Caki2 (cell line): ENCODE measurements at places on chromosomes 12 and 14. TPM values are rescaled to one million over a fixed set of nuclear protein-coding genes. Genes with fewer than 3 reads are reported as not detected.

FAIM2 gene
- total RNA-seq: not detected in 2 replicates

GRCh38 chr12:62006076-62006732, 254.0 kb upstream of the USP15 start:
- peak; percentile 23 for DNase-seq

DNA sequence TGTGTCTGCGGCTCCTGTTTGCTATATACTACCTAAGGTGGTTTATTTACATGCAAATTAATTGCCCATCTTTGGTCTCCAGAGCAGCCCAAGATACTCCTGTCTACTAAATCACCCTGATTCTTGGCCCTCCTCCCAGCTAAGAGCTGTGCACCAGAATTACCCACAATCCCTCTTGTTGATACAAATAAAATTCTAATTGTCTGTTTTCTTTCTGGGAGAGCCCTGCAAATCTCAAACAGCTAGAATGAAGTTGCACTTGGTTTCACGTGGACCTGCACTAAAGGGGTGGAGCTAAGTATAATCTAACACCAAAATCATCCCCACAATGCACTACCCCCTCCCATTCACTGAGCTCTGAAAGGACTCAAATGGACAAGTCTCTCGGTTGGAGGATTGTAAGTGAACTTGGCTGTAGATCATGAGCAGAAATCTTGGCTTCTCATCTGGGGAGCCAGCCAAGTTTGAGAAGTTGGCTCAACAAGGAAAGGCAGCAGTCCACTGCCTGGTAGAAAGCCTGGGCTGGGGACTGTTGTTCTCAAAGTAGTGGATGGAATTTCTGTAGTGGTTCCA, 6.6 kb downstream of the MAX start:
- DNase-seq: peak; percentile 19

- peak; percentile 91 for DNase-seq
Measured at GRCh38 chr12:124940393-124941169, 26.1 kb upstream of the UBC start.

DNA sequence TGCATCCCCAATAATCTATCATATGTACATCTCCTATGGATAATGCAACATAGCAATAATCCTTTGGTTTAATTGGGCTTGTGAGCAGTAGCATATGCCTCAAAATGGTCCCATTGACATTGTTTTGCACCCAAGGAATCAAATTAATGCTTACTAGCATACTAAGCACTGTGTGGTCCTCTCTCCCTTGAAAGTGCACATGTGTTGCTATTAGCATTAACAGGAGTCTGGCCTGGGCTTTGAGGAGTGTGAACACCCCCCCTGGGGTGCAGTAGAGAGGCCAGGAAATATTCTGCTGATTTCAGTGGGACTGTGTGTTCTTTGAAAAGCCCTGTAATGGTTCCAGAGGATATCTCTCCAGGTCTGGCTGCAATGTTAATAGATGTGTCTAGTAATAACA, 1148.4 kb downstream of the VRK1 start:
- no peak for DNase-seq

DNA sequence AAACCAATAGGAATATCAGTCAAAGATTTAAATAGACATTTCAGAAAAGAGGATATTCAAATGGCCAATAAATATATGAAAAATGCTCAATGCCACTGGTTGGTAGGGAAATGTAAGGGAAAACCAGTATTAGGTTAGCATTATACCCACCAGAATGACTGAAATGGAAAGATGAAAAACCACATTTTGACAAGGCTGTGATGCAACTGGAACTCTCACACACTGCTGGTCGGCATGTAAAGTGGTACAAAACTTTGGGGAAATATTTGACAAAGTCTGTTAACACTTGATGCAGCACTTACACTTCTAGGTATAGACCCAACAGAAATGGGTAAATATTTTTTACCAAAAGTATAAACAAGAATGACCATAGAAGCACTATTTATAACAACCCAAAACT, 163.2 kb upstream of the C14orf180 start:
- DNase-seq: no peak

- DNase-seq: no peak
Measured at GRCh38 chr14:92649934-92650545, 98.4 kb downstream of the LGMN start.

DNA sequence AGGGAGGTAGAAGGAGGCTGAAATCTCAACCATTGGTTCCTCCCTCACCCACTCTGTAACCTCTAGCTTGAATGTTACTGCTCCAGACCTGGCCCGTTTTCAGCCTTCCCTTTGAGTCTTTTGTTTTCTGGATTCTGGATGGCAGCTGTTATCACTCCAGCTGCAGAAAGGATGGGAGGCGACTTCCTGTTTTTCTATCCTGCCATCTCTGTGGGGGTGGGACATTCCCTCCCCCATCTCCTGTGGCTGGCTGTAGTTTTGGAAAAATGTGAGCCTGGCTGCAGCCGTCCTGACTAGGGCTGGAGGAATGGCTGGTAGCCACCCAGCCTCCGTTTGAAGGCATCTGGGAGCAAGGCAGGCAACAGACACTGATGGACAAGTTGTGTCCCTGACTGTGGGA, 2.9 kb upstream of the PPFIBP1 start:
- no peak for DNase-seq

DNA sequence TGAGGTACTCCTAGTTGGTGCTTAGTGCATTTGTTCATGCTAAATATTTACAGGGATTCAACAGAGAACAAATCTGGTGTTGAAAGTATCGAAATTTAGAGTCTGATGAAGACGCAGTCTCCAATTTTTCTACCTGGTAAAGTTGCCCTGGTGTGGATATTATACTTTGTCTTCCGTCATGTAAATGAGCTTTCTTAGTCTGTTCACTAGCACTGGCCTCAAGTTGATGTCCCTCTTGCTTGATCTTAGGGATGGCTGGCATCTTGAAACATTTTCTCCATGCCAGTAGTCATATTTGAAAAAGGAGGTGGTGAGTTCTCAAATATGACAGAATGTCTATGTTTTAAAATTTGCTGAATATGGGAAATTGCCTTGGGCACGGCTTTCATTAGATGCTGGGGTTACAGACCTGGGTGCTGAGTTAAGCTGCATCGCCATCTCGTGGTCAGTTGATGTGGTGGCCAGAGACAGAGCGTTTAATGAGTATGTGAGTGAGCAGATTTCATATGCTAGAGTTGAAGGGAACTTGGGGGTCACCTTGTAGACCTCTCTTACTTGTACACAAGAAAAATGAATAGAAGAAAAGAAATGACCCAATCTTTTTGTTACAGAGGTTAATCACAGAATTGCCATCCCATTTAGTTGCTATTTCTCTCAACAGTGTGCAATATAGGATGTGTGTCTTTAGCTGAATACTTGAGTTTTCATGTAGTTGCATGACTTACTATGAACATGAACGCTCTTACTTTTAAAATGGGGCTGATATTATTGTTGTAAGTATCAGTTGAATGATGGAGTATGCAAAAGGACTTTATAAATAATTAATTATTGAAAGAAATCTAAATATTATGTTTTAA, 172.8 kb upstream of the DCN start:
- DNase-seq: peak; percentile 37
